ENCODE measurements at places on chromosomes 11 and 22.

- no peak for DNase-seq
Measured at GRCh38 chr11:6604081-6604626, 580 bp downstream of the ILK start.

DNA sequence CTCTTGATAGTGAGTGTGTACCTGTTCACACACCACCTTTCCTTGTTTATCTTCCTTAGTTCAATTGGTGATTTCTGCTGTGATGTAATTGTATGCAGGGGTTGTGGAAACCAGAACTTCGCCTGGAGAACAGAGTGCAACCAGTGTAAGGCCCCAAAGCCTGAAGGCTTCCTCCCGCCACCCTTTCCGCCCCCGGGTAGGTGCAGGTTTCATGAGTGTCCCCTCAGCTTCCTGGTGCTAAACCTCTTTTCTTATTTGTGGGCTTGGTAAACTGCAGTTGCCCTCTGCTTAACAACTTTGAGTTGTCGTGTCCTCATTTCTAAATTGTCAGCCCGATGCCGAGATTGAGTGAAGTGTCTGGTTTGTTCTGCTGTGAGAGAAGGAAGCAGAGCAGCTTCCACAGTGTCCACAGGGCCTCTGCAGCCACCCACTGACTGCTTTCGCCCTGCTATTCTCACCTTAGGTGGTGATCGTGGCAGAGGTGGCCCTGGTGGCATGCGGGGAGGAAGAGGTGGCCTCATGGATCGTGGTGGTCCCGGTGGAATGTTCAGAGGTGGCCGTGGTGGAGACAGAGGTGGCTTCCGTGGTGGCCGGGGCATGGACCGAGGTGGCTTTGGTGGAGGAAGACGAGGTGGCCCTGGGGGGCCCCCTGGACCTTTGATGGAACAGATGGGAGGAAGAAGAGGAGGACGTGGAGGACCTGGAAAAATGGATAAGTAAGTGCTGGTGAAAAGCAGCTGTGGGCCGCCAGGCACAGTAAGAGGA is 7.1 kb upstream of the GAS2L1 start:
- DNase-seq = no peak

DNA sequence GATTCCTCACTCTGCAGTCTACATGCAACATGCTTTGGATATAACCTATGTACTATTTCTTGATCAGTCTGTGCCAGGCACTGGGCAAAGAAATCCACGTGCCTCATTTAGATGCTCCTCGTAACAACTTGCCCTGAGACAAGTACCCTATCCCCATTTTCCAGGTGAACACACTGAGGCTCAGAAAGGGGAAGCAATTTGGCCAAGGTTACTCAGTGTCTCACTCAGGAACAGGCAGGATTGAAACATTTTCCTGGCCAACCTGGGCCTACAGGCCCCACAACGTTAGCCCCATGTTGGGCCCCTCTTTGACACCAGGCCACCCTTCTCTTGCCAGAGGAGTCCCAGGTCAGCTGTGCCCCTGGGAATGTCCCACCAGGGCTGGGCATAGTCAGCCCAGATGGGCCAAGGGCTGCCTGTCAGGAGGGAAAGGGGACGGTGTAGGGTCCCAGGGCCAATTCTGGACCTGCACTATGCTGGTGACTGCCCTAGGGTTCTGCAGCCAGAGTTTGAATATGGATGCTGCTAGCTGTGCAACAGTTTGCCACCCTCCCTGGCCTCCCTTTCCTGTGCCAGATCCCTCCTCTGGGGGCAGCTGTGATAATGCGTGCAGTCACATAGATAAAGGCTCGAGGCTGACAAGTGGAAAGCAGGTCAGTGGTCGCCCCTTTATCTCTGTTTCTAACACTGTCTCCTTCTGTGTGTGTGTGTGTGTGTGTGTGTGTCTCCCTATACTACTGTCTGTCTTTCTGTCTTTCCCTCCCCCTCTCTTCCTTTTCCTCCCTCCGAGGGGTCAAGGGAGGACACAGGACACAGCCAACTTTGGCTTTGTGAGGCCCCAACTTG is 10.4 kb upstream of the EMID1 start:
- no peak for DNase-seq

GRCh38 chr11:91795139-91795887 is 429.3 kb upstream of the FAT3 start:
- no peak for DNase-seq

DNA sequence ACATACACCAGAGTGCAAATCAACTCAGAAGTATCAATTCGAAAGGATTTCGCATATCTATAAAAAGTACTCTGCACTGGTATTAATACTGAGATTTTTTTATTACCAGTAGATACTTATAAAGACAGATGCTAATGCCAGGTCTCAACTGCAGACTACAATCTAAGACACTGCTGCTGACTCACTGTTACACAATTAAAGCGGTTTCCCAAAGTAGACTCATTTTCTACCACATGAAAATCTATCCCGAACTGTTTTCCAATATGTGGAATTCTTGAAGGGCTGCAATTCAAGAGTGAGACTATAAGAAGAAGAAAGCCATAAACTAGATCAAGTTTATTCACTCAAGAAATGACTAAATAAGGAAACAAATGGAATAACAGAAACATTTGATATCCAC is 57.2 kb upstream of the ARHGAP32 start:
- no peak for DNase-seq

DNA sequence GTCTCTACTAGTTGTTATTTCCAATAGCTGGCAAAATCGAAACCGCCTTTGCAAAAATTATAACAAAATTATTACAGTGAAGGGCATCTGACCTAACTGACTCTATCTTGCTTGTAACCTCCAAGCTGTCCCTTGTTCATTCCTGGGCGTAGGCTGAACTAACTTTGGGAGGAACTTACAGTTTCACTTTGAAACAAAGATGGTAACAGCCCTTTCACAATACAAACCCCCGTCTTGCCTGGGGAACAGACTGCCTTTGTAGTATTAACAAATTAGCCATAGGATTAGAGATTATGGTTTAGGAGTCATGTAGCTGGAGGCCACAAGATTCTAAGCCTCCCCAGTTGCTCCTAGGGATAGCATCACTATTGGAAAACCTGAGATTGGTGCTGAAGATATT is 131.6 kb upstream of the HSD17B12 start:
- no peak for DNase-seq

Measured in 8988T (cell line).